ENCODE measurements at places on chromosomes 1 and 21. TPM values are rescaled to one million over a fixed set of nuclear protein-coding genes. Genes with fewer than 3 reads are reported as not detected.
A peak's percentile ranks its signal among the peaks of the same experiment; 100 is the strongest.

The ST6GALNAC5 gene
- not detected for total RNA-seq

The CPLANE2 gene
- total RNA-seq = 3.1 TPM

The NMNAT2 gene
- total RNA-seq = not detected

The HSPG2 gene
- 33.3 TPM for total RNA-seq

The PPP1R8 gene
- 57.9 TPM for total RNA-seq

The RBM11 gene
- 2.9 TPM for total RNA-seq

The CD34 gene
- total RNA-seq = 0.24 TPM

The OR10J1 gene
- total RNA-seq = not detected

The LYSMD1 gene
- total RNA-seq = 15.7 TPM

The GSTM3 gene
- 8.9 TPM for total RNA-seq

The OLFM3 gene
- total RNA-seq = not detected

DNA sequence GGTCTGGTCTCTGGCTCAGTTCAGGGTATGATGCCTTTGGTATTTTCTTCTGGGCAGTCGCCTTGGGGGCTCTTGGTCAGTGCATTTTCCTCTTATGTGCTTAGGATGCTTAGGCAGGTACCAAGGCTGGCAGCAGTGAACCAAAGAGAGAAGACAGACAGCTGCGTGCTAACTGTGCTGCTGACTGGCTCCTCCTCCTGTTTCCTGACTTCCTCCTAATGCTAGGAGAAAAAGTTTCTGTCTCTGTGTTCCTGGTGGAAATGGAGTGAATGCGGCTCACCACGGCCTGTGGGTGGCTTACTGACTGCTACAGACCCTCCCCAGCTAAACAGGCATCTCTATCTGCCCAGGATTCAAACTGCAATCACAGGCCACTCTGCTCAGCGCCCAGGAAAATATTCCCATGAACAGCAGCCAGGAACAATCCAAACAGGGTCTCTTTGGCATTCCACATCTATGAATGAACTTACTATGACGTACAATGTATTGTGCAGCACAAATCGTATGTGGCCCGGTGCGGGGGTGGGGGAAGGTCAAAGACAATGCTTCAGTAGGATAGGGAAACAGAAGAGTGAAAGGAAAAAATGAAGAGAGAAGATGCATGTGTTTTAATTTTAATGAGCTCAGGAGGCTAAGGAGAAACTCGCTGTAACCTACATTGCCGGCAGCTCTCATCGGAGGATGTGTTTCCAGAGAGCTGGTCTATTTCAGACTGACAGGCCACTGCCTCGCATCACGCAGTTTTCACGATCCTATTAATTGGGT, 2.8 kb downstream of the ABCG1 start:
- ATAC-seq = no peak

GRCh38 chr1:12039164-12039525, 19.8 kb downstream of the MIIP start:
- ATAC-seq = peak; percentile 63

DNA sequence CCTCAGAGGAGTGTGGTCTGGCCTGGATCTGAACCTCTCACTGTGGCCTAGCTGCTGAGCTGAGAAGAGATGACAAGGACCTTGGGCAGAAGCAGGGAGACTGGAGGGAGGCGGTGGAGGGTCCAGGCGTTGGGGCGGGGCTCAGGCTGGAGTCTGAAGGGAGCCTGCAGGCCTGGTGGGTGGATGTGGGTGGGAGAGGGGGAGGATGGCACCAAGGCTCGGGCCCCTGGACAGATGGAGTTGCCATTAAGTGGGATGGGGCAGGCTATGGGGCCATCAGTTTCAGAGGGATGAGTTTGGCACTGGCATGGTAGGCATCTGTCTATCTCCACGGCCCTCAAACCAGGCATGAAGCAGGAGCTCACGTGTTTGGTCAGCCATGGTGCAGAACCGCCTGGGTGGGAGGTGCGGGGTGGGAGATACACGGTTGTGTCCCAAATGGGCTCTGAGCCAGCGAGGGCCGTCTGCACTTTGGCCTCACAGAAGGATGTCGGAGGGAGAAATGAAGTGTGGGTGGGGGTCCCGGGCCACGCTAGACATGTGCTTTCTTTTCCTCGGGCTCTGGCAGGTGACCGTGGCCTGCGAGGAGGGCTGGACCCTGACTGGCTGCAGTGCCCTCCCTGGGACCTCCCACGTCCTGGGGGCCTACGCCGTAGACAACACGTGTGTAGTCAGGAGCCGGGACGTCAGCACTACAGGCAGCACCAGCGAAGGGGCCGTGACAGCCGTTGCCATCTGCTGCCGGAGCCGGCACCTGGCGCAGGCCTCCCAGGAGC, 23.6 kb downstream of the PCSK9 start:
- ATAC-seq = no peak

DNA sequence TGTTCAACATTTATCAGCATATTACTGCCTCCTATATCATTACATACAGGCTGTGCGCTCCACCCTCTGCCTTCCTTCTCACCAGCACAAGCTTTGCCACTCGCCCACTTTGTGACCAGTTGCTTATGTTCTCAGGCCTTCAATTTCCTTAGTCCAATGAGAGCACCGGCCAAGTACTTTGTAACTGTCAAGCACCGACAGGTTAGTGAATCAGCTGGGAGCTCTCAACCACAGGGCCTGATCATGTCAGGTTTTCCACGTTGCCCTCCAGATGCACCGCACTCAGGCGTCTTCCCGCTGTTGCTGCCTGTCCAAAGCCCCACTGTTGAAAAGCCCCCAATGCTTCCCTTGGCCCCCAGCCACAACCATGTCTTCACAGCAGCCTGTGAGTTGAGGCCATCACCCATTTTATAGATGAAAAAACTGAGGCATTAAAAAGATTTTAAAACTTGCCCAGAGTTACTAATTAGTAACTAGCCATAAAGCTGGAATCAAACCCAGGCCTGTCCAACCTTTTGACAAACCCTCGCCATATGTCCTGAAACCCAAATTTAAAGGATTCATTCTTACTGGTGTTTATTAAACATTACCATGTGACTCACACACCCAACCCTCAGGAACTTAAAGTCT, 3.4 kb upstream of the KCNN3 start:
- ATAC-seq = no peak

GRCh38 chr1:38615680-38616079, 243.9 kb downstream of the RRAGC start:
- ATAC-seq = no peak

- no peak for ATAC-seq
These were observed 366.2 kb downstream of the USH2A start for GRCh38 chr1:216057063-216057462.

- peak; percentile 96 for ATAC-seq
These were observed 45.4 kb downstream of the NEK7 start for GRCh38 chr1:198201956-198202784.

DNA sequence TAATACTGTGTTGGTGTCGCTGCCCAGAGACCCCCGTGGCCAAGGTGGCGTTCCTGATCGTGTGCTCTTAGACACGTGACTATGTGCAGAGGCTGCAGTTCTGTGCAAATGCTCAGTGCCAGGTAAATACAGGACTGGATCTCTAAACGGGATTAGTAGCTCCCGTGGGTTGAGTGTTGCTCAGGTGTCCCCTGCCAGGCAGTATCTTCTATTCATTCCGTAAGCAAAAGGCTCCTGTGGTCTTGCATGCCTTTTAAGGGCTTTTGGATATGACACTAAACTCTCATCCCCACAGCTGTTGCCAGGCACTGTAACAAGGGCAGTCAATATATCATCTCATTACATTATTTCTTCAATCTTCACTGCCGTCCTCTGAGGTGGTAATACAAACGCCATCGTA, 94.2 kb upstream of the MAP1LC3C start:
- no peak for ATAC-seq

GRCh38 chr21:41640748-41641509, 125.9 kb downstream of the RIPK4 start:
- ATAC-seq = no peak

DNA sequence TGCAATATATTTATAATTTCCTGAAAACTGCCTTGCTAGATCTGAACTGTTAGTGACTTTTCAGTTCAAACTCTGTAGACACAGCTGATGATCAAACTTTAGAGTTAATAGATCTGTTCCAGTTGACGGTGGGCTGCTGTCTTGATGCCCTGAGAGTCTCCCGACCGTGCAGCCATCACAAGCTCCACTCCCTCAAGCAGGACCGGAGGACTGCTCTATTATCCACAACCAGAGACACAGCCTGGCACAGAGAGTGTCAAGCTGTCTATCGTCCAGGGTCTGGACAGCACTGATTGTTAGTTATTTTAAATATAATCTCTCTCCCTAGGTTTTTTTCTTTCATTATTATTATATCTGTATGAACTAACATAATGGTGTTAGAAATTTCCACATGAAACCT, 8.0 kb downstream of the CHODL start:
- no peak for ATAC-seq

DNA sequence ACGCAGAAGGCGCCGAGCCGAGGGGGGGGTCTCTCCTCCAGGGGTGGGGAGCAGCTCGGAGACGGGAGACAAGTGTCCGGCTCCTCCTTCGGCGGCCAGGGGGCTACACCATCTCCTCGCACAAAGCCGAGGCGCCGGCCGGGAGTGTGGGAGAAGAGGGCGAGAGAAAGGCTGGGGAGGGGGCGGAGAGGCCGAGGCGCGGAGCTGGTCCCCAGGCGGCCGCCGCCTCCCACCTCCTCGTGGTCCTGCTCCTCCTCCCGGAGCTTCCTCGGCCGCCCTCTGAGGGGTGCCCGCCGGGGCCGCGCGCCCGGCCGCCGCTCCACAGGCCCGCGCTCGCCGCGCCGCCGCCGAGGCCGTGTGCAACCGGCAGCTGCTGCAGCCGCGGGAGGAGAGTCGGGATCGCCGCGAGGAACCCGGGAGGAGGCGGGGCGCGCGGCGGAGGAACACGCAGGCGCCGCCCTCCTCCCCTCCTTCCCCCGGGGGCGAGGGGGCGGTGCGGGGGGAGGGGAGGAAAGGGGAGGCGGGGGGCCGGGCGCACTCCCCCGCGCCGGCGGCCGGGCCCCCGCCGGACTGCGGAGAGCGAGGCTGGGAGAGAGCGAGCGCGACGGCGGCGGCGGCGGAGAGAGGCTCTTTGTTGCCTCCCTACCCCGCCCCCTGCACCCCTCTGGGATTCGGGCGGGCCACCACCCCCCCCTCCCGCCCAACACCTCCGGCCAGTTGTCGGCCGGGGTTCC, at the start of gene ENAH:
Gene ENAH (minus strand): TSS at position 395 of the 734 bp plus-strand sequence. CDS start 433 bp downstream, outside the sequence.
- peak; percentile 73 for ATAC-seq

DNA sequence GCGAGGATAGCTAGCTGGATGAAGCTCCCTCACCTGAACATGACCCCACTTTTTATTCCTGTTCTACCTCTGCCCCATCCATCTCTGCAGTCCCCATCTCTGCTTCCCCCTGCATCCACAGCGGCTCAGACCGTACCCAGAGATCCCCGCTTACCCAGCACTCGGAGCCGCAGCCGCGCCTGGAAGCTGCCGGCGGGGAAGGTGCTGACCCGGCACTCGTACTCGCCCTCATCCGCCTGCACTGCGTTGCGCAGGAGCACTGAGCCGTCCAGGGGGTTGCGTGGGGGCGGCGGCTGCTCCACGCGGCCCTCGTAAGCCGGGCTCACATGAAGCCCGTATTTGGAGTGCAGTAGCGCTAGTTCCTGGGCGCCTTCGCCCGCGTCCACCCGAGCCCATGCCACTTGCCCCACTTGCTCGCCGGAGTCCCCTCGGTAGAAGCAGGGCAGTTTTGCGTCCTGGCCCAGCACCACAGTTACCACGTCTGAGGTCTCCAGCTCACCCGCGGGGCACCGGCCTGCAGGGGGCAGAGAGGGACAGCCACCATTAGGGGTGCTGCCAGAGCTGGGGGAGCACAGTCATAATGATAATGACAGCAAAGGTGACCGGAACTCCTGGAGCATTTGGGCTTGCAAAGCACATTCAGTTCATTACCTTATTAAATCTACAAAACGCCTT, 9.8 kb downstream of the NECTIN4 start:
- no peak for ATAC-seq

DNA sequence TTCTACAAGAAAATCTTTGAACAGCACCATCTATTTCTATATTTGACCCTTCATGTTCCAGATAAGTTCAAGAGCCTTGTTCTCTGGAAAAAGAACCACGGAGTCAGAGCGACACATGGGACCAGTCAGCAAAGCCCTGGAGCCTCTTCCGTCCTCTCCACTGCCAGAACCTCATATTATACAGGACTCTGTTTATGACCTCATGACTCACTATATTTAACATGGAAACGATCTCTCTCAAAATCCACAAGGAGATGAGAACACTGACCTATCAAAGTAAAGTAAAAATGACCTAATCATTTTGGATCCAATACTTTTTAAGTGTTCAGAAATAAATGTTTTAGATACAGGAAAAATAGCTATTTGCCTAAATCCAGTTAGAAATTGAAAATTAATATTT, 124.6 kb upstream of the KRTAP19-8 start:
- ATAC-seq = no peak

DNA sequence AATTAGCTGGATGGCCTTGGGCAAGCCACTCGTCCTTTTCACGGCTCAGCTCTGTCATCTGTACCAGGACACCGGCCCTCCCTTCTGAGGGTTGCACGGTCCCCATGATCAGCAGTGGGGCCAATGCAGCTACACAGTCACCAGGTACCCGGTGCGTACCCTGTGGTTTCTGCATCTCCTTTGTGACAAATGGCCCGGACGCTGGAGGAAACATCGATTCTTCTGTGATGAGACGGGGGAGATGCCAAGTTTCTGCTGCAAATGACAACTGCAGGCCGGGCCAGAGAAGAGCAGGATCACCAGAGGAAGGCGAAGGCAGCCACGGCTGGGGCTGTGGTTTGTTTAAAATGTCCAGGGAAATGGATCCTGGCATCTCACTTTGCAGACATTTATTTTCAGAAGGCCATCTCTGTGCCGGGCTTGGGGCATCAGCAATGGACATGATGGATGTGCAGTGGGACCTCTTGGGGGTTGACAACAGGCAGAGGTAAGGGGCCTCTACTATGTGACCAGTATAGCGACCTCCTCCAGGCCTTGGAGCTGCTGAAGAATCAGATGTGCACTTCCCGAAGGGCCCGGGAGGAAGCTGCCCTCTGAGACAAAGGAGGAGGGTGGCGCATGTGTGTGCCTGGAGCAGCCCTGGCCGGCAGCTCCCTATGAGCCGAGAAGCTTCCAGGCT, 221.9 kb upstream of the C1orf174 start:
- ATAC-seq = no peak

DNA sequence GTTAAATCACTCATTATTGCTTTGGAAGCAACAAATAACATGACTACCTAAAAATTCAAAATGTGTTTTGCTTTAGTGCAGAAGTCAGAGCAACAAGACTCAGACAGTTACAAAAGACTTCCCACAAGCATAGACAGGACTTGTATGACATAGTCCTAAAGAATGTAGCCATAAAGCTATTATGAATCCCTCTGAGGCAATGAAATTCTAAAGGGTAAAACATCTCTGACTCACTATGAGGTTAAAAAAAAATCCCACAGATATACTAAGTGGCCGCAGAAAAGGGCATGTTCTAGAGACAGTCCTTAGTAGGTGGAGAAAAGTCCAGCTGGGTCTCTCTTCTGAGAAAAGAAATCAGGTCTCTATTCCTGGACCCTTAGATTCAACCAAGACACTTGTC, 4.9 kb downstream of the PRKAB2 start:
- ATAC-seq = peak; percentile 35
